ENCODE measurements at places on chromosomes 7 and 10.

DNA sequence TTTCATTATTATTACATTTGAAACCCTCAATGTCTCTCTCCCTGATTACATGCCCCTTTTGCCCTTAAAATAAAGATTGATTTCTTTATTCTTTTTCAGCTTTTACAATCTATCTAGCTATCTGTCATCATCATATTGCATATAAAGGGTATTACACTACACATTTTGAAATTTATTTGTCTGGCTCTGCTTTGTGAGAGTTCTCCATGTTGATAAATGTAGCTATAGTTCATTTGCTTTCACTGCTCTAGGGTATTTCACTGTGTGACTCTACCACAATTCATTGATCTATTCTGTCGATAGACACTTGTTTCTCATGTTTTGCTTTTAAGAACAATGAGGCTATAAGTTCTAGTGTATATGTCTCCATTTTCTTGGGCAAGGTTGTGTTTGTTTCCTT is 25.6 kb downstream of the CDK1 start:
- no peak for DNase-seq

GRCh38 chr10:129814681-129815646 is 149.1 kb downstream of the EBF3 start:
- no peak for DNase-seq

- no peak for DNase-seq
Measured at GRCh38 chr10:103145046-103145445, 48.0 kb downstream of the NT5C2 start.

DNA sequence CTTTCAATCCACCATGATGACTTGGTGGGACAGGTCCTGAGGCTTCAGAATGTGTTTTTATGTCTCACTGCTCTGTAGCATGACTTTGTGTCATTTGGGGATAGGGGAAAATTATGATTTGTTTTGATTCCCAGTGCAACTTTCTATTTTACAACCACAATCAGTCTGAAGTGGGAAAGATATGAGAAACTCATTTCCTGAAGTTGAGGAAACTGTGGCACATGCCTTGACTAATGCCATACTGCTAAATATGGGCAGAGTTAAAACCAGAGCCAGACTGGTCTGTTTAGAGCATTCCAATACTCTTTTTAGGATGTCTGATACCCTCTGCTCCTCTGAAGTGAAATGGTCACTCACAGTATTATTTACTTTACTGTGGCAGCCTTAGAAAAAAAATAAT is 307.7 kb downstream of the ADRA2A start:
- no peak for DNase-seq

GRCh38 chr7:137454246-137454724 is 110.8 kb upstream of the PTN start:
- no peak for DNase-seq

DNA sequence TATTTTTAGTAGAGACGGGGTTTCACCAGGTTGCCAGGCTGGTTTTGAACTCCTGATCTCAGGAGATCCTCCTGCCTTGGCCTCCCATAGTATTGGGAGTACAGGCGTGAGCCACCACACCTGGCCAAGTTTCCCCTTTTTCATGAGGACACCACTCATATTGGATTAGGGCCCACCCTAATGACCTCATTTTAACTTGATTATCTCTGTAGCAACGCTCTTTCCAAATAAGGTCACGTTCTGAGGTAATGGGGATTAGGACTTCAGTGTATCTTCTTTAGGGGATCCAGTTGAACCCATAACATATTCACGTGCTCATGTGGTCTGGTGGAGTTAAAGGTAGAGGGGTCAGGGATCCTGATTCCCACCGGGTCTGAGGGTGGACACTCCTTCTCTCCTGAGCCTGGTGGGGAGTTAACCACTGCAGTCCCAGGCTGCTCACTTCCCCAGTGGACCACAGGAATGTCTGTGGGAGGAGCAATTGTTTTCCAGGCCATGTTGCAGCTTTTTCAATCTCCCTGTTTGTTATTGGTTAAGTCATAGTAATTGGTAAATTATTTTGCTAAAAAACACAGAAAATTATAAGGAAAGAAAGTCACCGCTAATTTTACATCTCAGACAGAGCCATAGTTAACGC is 130.5 kb downstream of the GRK5 start:
- DNase-seq = no peak

DNA sequence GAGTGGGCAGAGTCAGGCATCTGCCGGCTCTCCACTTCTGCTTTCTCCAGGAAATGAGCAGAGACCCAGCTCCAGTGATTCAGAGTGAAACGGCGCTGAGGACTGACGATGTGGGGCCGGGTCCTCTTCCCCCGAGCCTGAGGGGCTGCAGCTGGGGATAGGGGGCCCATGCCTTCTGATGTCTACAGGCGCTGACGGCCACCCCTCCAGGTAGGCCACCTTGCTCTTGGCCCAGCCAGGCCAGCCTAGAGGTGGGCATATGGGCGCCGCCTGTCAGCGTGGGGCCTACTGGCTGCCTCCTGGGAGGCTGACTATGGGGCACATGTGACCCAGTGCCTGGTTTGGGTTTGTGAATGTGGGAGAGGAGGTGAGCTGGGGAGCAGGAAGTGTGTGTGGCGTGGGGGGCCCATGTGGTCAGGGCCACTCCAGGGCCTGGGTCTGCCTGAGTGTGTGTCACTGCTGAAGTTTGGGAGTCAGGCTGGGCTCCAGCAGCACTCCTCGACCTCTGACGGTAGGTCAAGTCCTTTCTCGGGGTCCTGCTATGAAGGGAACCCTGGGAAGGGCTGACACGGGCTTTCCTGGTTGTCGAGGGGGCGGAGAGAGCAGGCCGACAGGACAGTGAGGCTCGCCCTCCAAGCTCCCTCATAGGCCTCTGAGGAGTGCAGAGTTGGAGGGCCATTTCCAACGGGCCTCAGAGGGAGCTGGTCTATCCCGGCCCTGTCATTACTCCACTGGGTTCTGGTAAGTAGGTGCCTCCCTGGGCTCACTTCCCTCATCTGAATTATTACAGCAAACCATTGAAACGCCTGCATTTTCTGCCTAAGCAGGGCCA is at the start of gene WDFY4:
TSS of gene WDFY4 (plus strand) at position 82 of the 832 bp plus-strand sequence. CDS start 24,860 bp downstream, outside the sequence.
- no peak for DNase-seq

- no peak for DNase-seq
Measured at GRCh38 chr10:78656417-78657162, 412.2 kb upstream of the ZMIZ1 start.

All from stimulated activated CD8-positive, alpha-beta memory T cell treated with anti-CD3 and anti-CD28 coated beads, Interleukin-2, amount 100 ng/mL, for 48 hours (primary cell).